Left cardiac atrium (tissue), 4 donors: ENCODE measurements at places on chromosomes 7 and 10. TPM values are rescaled to one million over a fixed set of nuclear protein-coding genes. Genes with fewer than 3 reads are reported as not detected.

GRCh38 chr10:102120991-102121738 is 997 bp upstream of the LDB1 start:
- DNase-seq = peak; percentile 51

DNA sequence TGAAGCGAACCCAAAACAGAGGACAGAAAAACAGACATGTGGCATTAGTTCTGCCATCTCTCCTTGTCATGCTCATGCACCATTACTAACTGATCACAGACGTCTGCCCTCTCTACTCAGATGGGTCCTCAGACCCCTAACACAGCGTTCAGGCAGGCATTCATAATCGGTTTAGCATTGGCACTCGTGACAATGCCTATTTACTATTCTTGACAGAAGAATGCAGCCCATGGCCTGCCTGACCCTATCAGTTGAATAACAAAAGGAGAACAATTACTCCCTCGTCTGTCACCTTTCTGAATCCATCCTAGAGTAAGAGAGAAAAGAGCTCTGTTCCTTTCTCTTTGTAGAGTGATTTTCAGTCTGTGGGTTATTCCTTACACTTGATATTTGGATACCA is 194.6 kb upstream of the PHYHIPL start:
- DNase-seq = no peak

The CFAP70 gene
- total RNA-seq = 1.7 TPM

DNA sequence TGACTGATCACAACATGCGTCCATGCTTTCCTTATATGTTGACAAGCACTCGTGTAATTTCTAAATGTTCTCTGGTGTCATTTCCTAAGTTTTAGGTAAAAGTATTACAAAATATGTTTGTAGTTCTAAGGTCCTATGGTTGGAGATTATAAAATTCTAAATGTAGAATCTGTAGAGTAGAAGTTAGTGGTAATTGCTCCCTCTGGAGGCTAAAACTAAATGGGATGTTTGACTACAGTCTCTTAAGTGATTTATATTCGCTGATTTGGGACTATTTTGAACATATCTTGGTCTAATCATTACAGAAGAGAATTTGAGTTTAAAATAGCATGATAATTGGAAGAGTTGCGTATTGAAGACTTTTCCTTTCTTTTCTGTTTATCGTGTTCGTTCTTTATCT is 74.1 kb downstream of the ZMYND11 start:
- no peak for DNase-seq

- DNase-seq = no peak
These were observed 18.5 kb downstream of the AKR1B15 start for GRCh38 chr7:134567368-134567767.

GRCh38 chr7:157857578-157858075 is 520.8 kb downstream of the DNAJB6 start:
- DNase-seq = no peak

The AKR1C8 gene
- total RNA-seq = 0.68 TPM

GRCh38 chr7:24754906-24755506 is 2.3 kb downstream of the GSDME start:
- no peak for DNase-seq

GRCh38 chr7:42262964-42263363 is 26.0 kb upstream of the GLI3 start:
- DNase-seq = peak; percentile 46

The RHOBTB1 gene
- total RNA-seq = 9.5 TPM

The FGFR2 gene
- total RNA-seq = 24.4 TPM

DNA sequence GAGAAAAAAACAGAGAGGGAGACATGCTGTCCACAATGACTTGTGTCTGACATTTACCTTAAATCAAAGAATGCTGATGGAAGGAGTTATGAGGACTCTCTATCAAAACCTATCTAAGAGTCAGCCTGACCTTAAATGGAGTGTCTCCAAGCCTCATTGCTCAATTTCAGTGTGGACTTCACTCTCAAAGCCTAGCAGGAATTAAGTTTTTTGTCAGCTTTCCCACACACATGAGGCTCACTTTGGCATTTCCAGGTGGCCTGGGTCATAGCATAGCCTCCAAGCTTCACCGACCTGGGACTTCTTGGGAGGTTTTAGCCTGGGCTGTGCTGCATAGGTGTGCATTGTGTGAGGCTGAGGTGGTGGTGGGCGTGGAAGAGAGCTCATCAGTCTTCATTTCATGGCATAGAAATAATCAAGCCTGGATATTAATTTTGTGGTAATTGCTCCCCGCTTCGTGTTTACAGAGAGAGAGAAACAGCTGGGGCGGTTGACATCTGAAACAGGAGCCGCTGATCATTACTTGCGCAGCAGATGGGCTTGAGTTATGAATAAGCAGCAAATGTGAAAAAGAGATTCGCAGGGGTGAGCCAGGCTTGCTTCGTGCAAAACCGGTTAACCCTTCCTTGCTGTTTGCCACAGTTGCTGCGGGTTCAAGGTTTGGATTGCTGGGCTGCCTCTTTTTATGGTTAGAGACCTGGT is 647.8 kb downstream of the INHBA start:
- DNase-seq = no peak

- DNase-seq = peak; percentile 50
These were observed 2.8 kb upstream of the SMARCD3 start for GRCh38 chr7:151251328-151251688.

The OPN1SW gene
- not detected for total RNA-seq

DNA sequence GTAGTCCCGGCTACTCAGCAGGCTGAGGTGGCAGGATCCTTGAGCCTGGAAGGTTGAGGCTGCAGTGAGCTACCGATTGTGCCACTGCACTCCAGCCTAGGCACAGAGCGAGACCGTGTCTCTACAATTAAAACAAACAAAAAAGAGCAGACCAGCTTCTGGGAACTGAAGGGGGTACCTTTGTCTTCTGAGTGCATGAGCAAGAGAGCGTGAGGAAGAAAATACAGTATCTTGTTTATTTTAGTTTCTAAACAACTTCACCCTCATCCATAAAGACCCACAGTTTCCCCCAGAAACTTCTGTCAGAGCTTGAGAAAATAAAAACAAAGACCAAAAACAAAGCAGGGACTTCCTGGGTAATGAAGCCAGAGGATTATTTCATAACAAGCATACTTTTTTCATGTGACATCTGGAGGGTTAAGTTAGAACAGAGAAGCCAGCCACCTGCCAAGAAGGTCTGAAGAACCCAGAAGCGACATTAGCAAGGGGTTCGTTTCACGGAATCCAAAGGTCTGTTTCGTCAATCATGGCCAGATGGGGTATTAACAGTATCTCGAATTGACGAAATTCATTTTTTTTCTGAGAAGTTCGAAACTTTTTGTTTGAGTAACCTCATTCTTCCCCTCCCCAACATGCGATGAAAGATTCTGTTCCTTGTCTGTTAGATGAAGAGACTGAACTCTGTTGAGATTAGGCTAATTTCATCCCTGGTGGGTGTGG is 10.2 kb upstream of the IL2RA start:
- DNase-seq = no peak

DNA sequence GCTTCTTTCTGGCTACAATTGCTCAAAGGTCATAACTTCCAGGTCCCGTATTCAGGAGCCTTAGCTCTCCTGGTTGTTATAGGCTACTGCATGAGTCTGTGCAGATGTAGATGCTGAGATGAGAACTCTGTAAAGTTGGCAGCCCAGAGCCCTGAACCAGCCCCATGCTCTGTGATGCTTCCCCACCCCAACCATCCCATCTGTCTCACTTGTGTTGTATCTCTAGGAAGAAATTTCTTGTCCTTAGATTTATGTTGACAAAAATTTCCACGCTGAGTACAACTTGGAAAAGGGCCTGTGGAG is 61.2 kb upstream of the EEPD1 start:
- no peak for DNase-seq

The OPN4 gene
- 0.12 TPM for total RNA-seq

GRCh38 chr10:69119896-69120295 is 4.1 kb upstream of the VPS26A start:
- DNase-seq = no peak

The LIPJ gene
- total RNA-seq = not detected

The PIP gene
- not detected for total RNA-seq

DNA sequence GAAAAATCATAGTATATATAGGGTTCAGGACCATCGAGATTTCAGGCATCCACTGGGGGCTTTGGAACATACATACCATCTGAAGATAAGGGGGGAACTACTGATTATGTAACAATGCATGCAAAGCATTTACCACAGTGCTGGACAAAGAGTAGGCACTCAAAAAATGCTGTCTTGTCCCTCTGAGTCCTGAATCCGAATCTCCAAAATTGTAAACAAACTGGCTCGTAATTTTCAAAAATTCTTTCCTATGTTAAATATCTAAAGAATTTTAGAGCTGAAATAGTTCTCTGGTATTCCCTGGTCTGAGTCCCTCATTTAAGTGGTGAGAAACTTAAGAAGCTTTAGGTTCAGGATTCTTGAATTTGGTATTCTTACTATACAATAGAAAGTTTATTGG is 167.8 kb upstream of the ASAH2 start:
- DNase-seq = no peak

DNA sequence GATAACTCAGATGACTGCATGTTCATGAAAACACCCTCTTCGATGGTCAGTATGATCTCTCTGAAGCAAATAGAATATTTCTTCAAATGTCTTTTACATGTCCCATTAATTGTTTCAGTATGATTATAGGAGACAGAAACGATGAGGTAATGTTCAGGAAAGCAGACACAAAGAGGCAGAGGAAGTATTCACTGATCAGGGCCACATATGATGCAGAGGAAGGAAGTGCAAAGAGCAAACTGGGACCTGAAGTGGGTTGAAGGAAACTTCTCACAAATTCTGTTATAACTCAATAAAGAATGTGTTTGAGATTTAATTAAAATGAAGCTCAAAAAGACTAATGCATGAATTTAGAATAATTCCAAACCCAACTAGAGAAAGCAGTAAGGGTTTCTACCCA is 70.5 kb downstream of the TES start:
- DNase-seq = no peak

The IFT22 gene
- 15.7 TPM for total RNA-seq

DNA sequence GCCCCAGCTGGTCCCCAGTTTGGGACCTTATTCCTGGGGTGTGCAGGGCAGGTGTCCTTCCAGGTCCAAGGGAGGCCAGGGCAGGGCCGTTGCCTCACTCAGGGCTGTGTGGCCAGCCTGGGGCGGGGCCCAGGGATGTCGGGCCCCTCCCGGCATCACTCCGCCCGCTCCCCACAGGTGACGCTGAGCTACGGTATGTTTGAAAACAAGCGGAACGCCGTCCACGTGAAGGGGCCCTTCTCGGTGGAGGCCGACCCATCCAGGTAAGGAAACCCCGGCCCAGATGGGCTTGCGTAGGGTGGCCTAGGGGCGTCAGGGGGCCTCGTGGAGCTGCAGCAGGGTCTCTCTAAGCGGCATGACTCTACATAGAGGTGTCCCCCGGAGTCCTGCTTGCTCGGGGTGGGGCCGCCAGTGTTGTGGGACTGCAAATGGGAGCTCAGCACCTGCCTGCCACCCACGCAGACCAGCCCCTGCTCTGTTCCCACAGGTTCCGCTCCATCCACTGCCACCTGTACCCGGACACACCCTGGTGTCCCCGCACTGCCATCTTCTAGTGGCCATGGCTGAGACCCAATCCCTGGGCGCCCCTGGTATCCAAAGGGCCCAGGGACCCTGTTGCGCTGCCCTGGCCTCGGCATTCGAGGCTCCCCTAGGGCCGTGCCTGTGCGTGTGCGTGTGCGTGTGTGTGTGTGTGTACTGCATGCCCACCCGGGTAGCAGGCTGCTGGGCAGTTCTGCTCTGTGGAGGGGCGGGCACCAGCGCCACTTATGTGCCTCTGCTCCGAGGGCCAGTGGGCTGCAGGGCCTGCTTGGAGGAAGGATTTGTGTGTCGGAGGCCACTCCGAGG is 7.3 kb downstream of the LFNG start:
- no peak for DNase-seq

GRCh38 chr10:110013630-110014293 is 6.0 kb downstream of the ADD3 start:
- DNase-seq = no peak

The PNLIPRP1 gene
- not detected for total RNA-seq

GRCh38 chr7:80273327-80273726 is 138.7 kb downstream of the GNAI1 start:
- no peak for DNase-seq

DNA sequence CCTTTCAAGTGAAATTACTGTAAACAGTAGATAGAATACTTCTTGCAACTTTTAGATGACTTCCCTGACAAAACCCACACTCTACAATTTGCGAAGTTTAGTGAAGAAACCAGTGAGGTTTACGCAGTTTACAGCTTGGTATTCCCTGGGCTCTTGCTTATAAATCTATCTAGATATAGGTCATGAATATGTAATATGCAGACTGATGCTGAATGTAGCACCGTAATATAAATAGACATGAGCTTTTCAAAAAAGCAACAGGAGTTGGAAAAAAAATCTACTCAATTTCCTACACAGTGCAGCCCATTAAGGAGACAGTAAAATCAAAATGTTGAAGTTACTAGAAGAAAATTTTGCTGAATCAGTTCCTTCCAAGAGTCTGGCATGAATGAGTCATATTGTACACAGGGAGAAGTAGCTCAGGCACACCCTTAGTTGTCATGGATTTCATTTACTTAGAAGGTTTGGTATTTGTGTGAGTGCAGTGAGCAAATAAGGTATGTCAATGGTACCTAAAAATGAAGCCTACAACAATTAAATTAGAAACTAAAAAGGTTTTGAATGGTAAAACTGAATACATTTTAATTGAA is 67.7 kb upstream of the NEUROD6 start:
- DNase-seq = no peak

The NKX1-2 gene
- not detected for total RNA-seq

The THSD7A gene
- 2.4 TPM for total RNA-seq

The MKI67 gene
- 2.7 TPM for total RNA-seq

The SPDYE1 gene
- total RNA-seq = not detected

DNA sequence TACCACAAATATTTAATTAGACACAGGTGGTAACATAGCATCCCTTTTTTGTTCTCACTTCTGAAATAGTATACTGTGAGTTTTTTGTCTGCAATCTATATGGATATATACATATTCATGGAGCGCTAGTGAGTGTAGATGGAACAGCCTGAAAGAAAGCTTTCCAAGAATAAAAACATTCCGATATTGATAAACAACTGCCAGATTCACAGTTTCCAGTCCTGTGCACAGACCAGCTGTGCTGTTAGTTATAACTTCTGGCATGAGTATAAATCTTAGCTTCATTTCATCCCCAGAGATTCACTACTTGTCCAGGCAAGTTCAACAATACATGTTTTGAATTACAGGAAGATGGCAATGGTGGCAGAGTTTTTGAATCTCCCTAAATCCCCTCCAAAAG is 467.1 kb upstream of the STEAP1 start:
- DNase-seq = no peak

GRCh38 chr7:44057181-44057848 is 8.1 kb downstream of the PGAM2 start:
- peak; percentile 2 for DNase-seq

DNA sequence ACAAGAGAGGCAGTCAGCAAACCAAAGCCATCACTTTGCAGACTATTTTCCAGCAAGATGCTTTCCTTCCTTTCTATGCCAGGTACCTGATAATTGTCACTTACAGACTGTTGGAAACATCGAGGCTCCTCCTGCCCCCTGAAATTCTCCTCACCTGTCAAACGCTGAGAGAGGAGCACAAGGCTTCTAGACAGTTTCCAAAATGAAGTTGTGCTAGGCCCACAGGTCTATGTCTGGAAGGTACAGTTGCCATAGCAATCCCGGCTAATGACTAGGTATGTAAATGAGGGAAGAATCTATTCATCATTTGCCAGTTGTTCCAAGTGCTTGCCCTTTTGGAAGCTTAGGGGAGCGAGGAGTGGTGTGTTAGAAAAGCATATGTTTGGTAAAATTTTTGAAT is 334.4 kb downstream of the CALN1 start:
- DNase-seq = no peak
